ENCODE measurements at places on chromosomes 13 and 19.
A peak's percentile ranks its signal among the peaks of the same experiment; 100 is the strongest.

- no peak for DNase-seq
Measured at GRCh38 chr19:3374369-3375112, 8.2 kb downstream of the NFIC start.

GRCh38 chr13:76226941-76227340 is 590.8 kb downstream of the LMO7 start:
- DNase-seq, result no peak

DNA sequence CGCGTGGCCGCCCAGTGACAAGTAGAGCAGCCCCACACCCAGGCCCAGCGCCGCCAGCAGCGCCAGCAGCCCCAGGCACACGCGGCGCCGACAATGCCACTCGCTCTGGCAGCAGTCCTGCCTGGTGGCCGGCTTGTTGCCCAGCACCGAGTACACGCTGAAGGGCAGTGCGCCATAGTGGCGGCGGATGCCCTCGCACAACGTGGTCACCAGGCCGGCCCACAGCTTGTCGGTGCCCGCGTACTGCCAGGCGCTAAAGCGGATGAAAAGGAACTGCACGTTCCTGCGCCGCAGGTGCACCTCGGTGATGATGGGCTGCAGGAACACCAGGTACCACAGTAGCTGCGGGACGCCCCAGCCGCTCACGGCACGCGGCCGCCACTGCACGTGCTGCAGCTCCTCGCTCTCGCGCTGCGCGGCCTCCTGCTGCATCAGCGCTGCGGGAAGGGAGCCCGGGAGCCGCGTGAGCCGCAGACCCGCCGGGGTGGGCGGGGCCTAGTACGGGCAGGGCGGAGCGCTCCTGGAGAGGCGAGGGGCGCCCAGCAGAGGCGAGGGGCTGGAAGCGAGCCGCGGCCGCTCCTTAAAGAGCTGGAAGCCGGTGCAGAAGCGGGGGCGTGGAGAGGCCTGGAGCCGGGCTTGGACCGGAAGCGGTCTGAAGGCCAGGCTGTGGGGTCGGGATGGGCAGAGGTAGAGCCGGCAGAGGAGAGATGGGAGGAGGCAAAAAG is 7.3 kb downstream of the NKPD1 start:
- peak; percentile 50 for DNase-seq

GRCh38 chr19:14542711-14543328 is 13.4 kb downstream of the TECR start:
- peak; percentile 34 for DNase-seq

DNA sequence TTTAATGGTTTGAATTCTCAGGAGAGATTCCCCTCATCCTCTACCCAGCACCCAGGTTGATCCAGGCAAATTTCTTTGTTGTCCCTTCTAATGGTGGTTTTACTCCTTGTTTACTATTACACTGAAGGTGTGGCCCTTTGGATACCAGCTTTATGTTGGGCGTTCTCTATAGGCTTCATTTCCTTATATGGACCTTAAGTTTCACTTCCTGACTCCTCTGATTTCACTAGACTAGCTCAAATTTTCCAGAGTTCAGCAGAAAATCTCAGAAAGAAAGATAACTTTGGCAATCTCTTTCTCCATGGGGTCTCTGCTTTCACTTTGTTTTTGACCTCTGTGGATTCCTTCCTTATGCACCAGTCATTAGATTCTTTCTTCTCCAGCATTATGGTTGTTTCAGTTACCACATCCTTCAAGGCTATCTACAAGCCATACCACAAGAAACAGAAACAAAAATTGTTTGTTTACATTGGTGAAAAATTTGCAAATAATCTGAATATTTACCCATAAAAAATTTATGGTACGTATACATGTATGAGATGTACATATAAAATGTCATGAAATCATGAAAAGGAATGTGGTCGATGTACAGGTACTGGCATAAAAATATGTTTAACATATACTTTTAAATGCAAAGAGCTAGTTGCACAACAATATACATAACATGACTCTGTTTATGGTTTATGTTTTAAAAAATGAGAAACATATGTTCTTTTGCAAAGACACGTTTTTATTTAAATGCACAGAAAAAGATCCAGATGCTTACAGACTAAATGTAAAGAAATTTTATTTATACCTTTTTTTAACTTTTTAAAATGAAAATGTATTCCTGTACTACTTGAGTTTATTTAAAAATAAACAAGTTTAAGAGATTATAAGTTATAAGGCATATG is 212.6 kb downstream of the LACC1 start:
- no peak for DNase-seq

GRCh38 chr13:22090106-22090505 is 419.2 kb downstream of the FGF9 start:
- no peak for DNase-seq

DNA sequence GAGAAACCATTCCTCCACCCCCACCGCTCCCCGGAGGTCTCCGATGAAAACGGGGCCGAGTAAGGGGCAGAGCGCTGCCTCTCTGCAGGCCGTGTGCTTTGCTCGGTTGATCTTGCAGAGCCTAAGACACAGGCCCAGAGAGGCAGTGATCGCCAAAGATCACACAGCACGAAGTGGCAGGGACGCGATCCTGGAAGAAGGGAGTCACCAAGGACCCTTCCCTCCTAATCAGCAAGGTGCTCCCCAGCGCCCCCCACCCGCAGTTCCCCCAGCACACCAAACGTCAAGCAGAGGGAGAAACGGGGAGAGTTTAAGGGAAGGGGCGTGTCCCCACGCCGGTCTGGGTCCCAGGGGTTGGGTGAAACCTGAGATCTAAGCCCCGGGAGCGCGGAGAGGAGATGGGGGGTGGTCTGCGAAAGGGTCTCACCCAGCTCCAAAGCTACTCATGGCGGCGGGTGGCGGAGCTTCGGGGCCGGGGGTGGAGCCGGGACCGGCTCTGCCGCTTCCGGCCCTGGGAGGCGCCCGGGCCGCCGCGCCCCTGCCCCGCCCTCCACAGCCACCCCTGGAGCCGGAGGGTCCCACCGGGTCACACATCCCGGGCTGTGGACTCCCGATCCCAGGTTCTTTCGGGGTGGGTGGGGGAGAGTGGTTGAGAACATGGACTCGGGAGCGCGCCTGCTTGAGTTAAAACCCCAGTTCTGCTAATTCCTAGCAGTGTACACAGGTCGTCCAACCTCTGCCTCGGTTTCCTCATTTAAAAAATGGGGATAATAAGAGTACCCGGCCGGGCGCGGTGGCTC is at the start of gene EML2:
TSS of gene EML2 (minus strand) at position 468 of the 800 bp plus-strand sequence. CDS start at position 447, 21 bp downstream.
- DNase-seq, result peak; percentile 51

GRCh38 chr19:16025108-16026101 is 50.9 kb upstream of the TPM4 start:
- peak; percentile 78 for DNase-seq

DNA sequence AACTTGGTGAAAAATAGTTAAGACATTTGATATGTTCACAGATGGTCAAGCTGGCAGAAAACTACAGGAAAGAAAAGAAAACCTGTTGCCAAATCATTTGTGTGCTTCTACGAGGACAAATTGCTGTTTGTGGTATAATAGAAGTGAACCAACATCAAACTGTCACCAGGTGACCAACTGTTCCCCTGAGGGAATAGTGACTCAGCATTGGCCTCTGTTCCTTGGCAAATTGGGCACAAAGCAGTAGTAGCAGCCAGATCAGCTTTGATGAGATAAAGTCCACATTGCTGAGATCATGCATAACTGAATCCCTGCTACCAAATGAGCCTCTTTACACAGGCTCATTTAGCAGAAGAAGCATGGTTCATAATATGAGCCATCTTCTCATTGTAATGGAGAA is 103.5 kb downstream of the POSTN start:
- peak; percentile 75 for DNase-seq

- DNase-seq, result no peak
Measured at GRCh38 chr19:19224150-19224851, 12.5 kb downstream of the NCAN start.

- no peak for DNase-seq
Measured at GRCh38 chr19:49155820-49156346, 687 bp upstream of the HRC start.

DNA sequence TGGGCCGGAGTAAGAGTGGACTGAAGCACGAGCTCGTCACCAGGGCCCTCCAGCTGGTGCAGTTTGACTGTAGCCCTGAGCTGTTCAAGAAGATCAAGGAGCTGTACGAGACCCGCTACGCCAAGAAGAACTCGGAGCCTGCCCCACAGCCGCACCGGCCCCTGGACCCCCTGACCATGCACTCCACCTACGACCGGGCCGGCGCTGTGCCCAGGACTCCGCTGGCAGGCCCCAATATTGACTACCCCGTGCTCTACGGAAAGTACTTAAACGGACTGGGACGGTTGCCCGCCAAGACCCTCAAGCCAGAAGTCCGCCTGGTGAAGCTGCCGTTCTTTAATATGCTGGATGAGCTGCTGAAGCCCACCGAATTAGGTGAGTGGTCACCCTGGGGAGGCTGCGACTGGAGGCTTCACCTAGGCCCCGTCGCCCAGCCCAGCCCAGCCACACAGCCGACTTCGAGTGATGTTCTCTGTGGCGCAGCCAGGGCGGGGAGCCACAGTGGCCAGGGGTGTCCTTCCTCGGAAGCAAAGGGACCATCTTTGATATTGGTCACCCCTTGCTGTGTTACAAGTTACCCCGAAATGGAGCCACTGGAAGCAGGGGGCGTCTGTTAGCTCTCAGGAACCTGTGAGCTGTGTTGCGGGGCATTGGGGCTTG is 5.6 kb downstream of the PIAS4 start:
- DNase-seq, result no peak

DNA sequence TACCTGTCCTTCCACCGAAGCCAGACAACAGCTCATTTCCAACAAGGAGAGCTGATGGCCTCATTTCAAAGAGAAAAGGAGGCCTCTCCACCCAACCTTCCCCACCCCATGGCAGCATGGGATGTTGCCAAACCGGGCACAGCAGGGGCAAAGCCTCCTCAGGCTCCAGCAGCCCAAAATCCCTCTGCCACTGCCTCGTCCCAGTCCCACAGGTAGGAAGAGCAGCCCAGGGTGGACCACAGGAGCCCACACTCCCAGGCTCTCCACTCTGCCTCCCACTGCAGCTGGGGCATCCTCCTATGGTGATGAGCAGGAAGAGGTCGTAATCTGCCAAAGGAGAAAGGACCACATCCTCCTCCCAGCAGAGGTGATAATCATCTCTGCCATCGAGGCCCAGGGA is 50.9 kb downstream of the PEPD start:
- DNase-seq, result no peak

GRCh38 chr19:38318660-38319059 is 985 bp upstream of the KCNK6 start:
- DNase-seq, result no peak

DNA sequence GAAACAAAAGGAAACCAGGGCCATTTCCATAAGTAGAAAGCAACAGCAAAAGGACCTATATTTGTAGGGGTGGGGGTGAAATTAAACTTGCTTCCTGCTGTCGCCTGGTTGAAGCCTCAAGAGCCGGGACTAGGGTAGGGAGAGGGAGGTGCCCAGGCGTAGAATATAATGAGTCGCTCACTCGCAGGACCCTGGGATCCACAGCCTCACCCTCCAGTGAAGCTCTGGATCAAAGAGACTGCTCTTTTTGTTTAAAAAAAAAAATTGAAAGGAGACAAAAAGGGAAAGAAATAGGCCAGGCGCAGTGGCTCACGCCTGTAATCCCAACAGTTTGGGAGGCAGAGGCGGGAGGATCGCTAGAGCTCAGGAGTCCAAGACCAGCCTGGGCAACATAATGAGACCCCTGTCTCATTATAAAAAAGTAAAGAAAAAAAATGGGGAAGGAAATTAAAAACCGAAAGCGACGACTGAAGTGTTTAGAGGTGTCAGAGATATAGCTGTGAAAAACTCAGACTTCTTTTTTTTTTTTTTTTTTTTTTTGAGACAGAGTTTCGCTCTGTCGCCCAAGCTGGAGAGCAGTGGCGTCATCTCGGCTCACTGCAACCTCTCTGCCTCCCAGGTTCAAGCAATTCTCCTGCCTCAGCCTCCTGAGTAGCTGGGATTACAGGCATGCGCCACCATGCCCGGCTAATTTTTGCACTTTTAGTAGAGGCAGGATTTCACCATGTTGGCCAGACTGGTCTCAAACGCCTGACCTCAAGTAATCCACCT is 10.9 kb upstream of the ADGRE5 start:
- no peak for DNase-seq

GRCh38 chr13:110126391-110126961 is 180.5 kb downstream of the COL4A1 start:
- DNase-seq, result peak; percentile 94

DNA sequence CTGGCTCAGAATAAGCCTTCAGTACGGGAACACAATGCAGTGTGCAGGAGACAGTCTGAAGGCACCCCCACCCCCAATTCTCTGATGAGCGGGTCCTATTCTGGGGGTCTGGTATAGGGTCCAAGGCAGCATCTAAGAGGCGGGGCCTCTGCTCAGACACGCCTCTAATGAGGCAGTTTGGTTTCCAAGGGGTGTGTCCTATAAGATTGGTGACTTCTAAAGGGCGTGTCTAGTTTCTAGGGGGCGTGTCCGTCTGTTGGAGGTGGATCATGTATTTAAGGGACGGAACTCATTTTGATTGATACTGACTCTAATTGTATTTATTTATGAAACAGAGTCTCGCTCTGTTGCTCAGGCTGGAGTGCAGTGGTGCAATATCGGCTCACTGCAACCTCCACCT is 8.7 kb downstream of the FIZ1 start:
- no peak for DNase-seq
